ENCODE measurements at places on chromosomes 12 and 14.

GRCh38 chr12:43973385-43973784 is 137.5 kb downstream of the TMEM117 start:
- DNase-seq = no peak

DNA sequence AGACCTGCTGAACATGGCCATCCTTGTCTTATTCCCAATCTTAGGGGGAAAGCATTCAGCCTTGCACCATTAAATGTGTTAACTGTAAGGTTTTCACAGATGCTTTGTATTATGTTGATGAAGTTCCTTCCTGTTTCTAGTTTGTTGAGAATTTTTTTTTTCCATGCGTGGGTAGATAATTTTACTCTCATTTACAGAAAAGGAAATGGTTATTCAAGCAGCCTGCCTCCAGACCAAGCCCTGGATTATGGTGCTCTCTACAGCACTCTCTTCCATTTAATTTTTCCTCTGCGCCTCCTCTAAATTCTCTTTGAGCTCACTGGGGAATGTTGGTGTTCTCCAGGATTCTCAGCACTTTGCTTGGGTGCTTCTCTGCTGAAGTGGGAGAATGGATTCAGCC is 179.3 kb upstream of the PZP start:
- no peak for DNase-seq

GRCh38 chr12:49702676-49703215 is 4.5 kb downstream of the FMNL3 start:
- no peak for DNase-seq

DNA sequence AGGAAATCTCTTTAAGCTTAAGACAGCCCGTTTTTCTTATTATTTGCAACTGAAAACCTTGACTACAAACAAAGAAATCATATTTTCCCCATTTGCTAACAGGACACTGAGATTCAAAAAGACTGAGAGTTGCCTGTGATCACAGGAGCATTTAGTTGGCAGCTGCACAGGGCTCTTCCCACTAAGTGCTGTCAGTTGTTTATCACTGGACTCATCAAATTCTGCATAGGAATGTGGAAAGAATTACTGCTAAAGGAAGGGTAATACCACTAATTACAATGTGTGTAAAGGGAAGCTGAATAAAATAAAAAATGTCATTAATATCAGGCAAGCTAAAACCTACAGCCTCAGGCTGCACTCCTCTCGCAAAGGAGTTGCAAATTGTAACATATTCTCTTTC is 226.4 kb downstream of the NELL2 start:
- no peak for DNase-seq

GRCh38 chr14:74952697-74953484 is 2.5 kb downstream of the PGF start:
- DNase-seq = peak; percentile 57

DNA sequence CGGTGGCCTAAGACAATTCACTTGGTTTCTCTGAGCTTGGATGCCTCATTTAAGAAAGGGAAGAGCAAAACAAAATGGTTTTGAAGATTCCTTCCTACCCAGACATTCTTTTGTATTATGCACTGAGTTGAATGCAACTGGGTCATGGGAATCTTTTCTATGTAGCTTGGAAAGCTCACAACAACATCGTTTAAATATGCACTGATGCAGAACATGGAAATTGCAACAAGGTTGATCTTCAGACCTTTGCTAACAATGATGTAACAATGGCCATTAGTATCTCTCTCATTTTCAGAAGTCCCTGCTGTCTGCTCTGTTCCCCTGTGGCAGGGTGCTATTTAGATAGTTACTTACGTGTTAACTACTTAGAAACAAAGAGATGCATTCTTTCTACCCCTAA is 30.1 kb upstream of the IGF1 start:
- DNase-seq = no peak

DNA sequence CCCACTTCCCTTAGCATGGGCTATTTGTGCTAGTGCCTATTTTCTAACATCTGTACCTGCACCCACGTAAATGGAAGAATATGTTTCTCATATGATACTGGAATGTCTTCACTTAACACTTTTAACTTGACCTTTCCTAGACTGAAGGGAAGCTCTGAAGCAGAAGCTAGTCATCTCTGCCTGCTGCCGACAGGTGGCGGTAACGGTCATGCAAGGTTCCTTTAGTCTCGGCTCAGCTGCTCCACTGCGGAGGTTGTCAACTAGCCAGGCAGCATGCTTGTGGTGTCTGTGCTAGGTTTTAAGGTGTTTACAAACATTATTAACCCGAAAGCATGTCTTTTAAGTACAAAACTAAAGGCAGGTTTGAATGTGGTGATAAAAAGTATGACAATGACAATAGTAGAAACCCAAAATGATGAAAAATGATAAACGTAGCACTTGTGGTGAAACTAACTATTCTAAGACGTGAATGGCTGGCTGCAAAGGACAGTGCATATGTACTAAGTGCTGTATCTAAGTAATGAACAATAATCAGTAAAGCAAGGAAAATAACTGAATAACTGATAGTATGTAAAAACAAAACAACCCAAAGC is 117.2 kb downstream of the GRIN2B start:
- DNase-seq = peak; percentile 58

DNA sequence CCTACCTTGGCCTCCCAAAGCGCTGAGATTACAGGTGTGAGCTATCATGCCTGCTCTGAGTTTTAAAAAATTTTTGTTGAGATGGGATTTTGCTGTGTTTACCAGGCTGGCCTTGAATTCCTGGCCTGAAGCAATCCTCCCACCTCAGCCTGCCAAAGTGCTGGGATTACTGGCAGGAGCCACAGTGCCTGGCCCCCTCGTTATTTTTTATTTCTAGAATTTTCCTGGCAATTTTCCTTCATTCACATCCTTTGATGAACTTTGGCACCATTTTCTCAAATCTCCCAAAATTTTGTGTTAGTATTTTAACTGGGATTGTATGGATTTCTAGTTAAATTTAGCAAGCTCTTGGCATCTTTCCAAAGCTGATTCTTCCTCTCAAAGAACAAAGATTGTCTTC is 24.6 kb upstream of the SCARB1 start:
- no peak for DNase-seq

DNA sequence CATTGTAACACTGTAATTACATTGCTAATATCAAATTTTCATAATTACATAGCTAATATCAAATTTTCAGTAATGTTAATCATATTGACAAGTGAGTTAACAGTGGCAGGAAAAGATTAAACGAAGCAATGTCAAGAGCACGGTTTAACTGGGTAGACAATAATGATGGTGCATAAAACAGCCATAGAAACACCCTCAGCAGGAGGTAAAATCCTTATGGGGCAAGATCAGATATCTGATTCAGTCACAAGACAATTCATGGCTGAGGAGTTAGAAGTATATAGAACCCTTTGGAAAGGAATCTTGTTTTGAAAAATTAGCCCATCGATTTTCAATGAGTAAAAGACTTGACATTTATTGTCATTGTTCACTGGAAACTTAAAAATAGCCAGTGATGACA is 190.6 kb downstream of the SLC2A13 start:
- no peak for DNase-seq
